ENCODE measurements at places on chromosomes 7 and 10.

DNA sequence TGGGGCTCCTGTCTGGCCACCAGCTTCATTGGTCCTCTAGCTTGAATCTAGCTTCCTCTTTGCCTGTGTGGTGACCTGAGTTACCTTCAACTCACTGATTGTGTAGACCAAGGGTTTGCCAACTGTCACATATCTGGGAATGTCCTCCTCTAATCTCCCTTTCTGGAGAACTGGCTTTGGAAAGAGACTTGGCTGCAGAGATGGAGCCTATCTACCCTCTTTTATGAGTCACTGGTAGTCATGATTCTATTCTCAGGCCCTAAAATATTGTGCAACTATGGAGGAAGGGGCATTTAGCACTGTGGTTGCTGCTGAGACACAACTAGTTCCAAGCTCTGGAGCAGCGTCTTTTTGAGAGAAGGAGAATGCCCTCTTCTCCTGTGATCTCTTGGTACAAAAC lies 691.3 kb downstream of the KCNMA1 start:
- no peak for DNase-seq

- DNase-seq, result no peak
Observed at GRCh38 chr10:26441491-26442214, 3.5 kb downstream of the APBB1IP start.

DNA sequence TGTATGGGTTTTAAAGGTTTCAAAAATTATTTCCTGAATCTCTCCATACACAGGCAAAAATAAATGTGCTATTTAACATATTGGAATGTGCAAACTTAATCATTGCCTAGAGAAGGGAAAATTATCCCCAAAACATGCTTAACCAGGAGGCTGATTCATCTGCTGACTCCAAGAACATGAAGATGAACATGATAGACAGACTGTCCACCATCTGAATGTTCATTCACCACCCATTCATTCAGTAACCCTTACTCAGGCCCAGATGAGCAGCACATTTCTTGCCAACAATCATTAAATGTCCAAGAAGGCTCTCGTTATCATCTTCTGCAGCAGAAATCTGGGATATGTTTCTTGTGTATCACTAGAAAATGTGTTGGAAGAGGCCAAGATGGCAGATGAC lies 110.6 kb downstream of the PPP1R9A start:
- DNase-seq, result no peak

DNA sequence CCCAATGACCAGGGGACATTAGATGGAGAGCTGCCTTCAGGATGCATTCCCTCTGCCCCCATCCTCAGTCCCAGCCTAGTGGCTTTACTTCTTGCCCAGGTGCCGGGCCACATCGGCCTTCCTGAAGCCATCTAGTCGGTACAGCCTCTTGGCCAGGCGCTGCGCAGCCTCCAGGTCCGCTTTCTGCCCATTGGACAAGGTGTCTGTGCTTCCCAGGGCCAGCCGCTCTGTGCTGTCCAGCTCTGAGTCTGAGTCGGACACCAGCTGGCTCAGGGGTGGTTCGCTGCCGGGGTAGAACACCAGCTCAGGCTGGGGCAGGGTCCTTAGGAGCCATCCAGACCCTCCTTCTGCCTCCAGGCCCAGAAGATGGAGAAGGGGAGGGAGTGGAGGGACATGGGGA lies 6.3 kb downstream of the PSD start:
- no peak for DNase-seq

GRCh38 chr7:106840342-106840741 lies 24.7 kb upstream of the PIK3CG start:
- DNase-seq, result no peak

DNA sequence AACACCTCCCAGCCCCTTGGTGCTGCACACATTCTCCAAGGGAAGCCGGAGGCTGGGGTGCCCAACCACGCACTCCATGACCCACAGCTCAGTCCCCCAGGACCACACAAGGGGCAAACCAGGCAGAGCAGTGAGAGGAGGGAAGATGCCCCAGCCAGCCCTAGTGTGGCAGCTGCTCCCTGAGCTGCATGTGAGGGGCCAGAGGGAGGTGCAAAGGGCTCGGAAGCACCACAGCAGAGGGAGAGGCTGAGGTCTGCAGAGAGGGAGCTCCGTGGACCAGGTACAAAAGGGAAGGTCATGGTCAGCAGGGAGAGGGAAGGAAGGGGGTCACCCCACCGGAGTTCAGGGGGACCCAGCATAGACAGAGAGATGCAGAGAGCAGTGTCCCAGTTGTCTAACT lies 1.5 kb upstream of the CALML5 start:
- no peak for DNase-seq

DNA sequence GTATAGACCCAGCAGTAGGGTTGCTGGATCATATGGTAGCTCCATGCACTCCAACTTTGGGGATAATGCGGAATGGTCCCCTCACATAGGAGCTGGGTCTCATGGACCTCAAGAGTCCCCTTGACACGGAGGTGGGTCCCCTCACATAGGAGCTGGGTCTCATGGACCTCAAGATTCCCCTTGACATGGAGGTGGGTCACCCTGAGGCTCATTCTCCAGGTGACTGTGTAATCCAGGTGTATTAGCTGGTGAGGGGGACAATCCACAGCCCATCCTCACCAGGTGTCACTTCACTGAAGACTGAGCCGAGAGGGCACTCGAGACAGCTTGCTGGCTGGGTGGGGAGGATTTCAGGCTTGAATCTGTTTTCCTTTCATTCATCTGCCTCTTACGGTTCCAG lies 121.9 kb downstream of the PTPN20 start:
- DNase-seq, result no peak

GRCh38 chr10:73522263-73522662 lies 26.4 kb upstream of the PPP3CB start:
- no peak for DNase-seq

GRCh38 chr10:14502431-14502830 lies 171.7 kb upstream of the FRMD4A start:
- no peak for DNase-seq

DNA sequence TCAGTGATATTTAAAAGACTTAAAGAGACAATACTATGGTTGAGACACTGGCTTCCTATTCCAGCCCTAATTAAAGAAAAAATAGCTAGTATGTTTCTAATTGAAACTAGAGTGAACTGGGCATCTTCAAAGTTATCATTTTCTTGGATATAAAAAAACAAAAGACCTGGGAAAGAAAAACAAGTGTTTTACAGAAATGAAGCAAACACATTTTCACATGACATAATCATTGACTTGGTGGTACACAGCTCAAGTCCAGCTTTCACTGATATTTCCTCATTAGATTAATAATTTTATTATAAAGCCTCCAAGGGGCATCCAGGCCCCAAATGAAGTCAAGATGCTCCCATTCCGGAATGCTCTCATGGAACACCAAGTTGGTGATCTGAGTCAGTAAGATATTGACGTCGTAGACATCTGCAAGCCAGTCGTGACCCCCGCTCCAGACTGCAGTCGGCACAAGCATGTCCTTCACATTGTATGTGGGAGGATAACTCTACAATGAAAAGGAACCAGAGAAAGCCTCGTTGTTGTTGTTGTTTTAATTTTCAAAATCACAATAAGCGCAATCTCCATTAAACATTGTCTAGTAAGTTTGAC lies 7.5 kb upstream of the CH25H start:
- no peak for DNase-seq

DNA sequence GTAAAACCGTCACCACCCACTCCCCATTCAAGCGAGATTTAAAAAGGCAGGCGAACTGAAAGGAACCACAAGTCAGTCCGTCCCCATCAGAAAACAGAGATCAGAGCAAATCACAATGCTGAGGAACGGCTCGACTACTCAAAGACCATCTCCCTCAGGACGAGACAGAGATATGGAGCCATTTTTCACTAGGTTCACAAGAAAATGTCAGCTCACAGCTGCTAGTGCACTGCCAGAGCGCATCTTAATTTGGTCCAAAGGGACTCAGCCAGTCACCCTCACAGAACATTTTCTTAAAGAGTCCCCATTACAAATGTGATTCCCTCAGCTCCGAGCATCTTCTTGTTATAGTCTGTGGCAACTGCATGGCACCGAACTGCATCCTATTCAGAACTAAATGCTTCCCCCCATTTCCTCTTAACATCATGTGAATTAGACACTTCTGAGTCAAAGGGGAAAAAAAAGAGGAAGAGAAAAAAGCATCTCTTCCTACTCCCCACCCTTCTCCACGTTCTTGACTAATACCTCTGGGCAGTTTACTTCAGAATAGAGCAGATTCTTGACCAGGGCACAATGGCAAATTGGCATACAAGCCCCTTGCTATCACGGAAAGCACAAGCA lies 683.9 kb downstream of the MAGI2 start:
- DNase-seq, result no peak

Data from activated CD8-positive, alpha-beta memory T cell treated with anti-CD3 and anti-CD28 coated beads for 1 hour (primary cell).